ENCODE measurements at places on chromosomes 2 and 18.
A peak's percentile ranks its signal among the peaks of the same experiment; 100 is the strongest.

GRCh38 chr2:200585730-200586643 is at the start of gene AOX1:
TSS of gene AOX1 (plus strand) at chr2:200586014. CDS start at chr2:200586109, 95 bp downstream.
- peak; percentile 33 for DNase-seq

GRCh38 chr2:38494394-38494793 is 108.3 kb downstream of the HNRNPLL start:
- DNase-seq: no peak

DNA sequence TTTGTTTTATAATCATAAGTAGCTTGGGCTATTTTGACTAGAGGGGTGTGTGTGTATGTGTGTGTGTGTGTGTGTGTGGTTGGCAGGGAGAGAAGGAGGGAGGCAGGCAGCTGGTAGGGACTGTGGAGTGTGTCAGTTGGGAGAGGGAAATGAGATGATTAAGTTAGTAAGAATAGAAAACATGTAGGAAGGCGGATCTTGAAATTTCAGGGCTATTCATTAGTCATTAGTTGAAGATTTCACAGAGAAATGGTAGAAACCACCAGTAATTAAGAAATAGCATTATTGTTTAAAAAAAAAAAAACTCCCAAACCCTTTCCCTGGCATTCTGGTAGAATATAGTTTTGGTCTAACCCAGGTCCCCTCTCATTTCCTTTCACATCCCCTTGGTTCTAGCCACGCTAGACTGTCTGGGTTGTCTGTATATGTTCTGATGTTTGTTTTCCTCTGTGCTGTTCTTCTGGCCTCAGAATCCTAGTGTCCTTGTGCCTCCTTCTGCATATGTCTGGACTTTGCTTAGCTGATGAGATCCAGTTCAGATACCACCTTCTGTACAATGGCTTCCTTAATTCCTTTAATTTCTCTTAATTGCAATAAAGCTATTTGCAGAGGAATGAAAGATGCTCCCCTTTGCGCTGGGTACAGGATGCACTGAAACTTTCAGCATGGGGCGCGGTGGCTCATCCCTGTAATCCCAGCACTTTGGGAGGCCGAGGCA is 161.6 kb downstream of the NEDD4L start:
- peak; percentile 63 for DNase-seq

GRCh38 chr2:226087505-226088365 is 688.2 kb downstream of the NYAP2 start:
- no peak for DNase-seq

DNA sequence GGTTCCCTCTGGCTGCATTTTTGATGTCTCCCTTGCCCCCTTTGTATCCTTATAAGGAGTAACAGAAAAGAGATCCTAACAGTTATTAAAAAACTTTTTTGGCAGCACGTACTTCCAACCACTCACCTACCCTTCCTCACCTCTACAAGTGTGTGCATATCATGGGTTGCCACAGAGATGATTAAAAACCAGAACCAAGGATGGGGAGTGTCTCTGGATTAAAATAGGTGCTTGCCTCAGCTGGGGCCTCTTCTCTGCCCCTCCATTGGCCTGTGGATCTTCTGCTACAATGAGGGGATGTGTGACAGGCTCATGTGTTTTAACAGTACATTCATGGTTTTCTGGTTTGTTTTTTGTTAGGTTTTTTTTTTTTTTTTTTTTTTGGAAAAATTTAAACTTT is 160.8 kb downstream of the FHOD3 start:
- DNase-seq: no peak

DNA sequence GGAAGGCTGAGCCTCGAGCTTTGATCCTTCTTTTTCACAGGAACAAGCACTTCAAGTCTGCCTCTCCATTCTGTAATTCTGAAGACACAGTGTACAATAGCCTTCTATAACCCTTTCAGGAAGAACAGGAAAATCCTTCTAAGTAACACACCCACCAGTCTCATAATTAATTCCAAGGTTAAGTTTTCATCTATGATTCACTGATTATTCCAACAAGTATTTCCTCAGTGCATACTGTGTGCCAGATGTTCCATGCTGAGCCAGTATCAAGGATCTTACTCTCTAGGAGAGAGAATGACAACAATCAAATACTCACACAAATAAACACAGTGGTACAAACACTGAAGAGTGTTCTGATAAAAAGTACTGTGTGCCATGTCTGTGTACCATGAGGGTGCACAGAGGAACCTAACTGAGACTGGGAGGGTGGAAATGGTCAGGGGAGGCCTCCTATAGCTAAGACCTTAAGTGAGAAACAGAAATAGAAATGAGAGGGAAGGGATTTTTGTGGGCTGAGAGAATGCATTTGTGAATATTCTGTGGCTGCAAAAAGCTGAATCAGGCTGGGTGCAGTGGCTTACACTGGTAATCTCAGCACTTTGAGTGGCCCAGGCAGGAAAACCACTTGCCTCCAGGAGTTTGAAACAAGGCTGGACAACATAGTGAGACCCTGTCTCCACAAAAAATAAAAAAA is 7.3 kb upstream of the MTLN start:
- no peak for DNase-seq

GRCh38 chr2:76895469-76895868 is 626.7 kb downstream of the LRRTM4 start:
- DNase-seq: no peak

GRCh38 chr2:197300139-197300538 is 10.4 kb downstream of the ANKRD44 start:
- no peak for DNase-seq

GRCh38 chr2:9649261-9649660 is 18.5 kb upstream of the YWHAQ start:
- no peak for DNase-seq

DNA sequence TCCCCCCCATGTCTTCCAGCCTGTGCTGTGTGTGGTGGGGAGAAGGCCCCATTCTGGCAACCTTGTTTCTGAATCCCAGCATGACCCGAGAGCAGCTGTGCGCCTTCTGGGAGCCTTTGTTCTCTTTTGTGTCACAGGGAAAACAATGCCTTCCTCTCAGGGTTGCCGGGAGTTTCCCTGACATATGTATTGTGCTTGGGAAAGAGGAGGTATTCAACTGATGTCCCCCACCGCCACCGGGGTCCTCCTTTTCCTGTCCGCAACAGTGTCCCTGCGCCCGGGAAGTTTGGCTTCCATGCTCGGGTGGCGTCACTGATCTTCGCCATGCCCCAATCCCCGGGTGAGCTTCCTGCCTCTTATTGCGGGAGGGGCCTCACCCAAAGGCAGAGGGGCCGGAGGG is 77.5 kb upstream of the ASB18 start:
- DNase-seq: no peak

DNA sequence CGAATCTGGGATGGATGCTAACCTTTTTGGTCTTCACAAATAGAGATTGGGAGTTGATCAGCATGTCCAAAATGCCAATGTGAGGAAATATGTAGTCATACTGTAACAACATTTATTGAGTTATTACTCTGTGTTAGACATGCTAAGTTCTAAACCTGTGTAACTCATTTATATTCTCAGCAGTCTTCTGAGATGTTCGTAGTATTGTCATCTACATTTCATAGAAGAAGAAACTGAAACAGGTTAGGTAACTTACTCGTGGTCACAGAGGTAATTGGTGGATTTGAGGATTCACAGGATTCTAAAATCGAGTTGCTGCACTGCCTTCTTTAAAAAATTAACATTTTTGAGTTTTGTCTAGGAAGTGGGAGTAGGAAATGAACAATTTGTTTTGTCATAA is 162.1 kb downstream of the UBE2E3 start:
- no peak for DNase-seq

GRCh38 chr2:37472959-37473358 is 128.5 kb downstream of the QPCT start:
- DNase-seq: peak; percentile 83

DNA sequence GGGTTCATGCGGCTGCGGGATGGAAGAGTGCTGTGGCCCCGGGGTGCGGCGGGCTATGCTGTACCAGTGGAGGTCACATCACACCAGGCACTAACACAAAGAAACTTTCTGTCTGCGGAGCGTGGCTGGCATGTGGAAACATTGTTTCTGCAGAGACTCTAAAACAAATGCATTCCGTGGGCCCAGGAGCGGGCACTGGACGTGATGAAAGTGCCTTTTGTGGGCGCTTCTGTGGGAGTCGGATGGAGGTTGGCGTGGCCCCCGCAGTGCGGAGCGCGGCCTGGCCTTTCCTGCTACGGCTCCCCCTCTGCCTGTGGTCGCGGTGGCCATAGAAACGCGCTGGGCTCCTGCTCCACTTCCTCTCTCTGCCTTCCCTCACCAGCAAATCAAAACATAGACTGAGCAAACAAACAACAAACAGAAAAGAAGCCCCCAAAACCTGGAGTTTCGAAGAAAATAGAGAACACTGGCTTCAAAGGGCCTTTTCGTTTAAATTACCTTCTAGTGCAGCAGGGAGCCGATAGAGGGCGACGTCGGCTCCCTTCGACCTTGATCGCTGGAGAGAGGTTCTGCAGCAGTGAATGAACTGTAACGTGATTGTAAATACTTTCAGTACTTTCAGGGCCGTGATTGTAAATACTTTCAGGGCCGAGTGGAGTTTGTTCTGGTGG is 51.4 kb downstream of the KIF5C start:
- DNase-seq: no peak

GRCh38 chr18:13612196-13612997 is 114.0 kb downstream of the FAM210A start:
- no peak for DNase-seq

- DNase-seq: no peak
Measured at GRCh38 chr2:237074211-237074993, 11.3 kb upstream of the COPS8 start.

DNA sequence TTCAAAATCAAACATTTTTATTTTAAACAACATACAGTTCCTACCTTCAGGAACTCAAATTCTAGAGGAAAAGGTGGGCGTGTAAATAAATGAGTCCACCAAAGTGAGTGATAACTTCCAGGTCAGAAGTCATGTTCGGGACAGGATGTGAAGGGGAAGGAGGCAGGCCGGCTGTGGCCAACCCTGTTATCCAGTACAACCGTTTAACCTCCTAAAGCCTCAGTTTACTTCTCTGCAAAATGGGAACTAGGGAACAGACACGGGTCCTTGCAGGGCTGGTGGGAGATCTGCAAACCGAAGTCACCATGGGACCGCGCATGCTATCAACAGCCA is 373 bp downstream of the EIPR1 start:
- no peak for DNase-seq

DNA sequence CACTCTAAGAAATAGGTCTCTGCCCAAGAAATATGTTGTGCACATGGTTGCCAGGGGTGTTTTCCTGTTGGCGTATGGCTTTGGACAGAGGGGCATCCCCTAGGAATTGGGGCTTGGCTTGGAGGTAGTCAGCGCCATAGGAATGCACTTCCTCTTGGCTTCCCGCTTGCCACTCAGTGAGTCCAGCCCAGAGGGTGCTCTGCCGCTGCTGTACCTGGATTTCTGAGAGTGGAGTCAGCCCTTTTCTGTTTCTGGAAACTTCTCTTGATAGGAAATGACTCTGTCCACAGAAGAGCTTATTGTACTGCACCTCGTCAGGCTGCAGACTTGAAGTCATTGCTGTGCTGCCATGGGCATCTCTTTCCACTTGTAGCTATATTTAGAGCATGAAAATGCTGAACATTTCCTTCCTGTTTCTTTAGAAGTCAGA is 116.7 kb upstream of the MGAT5 start:
- no peak for DNase-seq

- DNase-seq: no peak
Measured at GRCh38 chr18:4908328-4908727, 288.7 kb downstream of the AKAIN1 start.

DNA sequence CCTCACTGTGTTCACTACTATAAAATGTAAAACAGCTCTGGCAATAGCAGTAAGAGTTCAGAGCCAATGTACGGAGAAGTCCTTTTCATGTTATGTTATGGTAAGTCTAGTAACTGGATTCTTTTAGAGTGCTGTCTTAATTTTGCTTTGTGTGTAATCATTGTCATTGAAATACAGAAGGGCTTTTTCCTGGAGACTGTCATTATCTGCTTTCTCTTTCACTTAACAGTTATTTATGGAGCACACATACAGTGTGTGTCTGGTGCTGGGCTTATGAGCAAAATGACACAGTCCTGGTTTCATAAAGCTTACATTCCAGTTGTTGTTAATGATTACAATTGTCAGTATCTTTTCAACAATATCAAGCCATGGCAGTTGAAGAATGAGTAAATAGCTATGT is 95.5 kb downstream of the CCDC102B start:
- no peak for DNase-seq

GRCh38 chr2:173185437-173185836 is 109.8 kb downstream of the MAP3K20 start:
- DNase-seq: no peak

GRCh38 chr2:33135645-33136044 is 188.9 kb downstream of the LTBP1 start:
- DNase-seq: no peak

DNA sequence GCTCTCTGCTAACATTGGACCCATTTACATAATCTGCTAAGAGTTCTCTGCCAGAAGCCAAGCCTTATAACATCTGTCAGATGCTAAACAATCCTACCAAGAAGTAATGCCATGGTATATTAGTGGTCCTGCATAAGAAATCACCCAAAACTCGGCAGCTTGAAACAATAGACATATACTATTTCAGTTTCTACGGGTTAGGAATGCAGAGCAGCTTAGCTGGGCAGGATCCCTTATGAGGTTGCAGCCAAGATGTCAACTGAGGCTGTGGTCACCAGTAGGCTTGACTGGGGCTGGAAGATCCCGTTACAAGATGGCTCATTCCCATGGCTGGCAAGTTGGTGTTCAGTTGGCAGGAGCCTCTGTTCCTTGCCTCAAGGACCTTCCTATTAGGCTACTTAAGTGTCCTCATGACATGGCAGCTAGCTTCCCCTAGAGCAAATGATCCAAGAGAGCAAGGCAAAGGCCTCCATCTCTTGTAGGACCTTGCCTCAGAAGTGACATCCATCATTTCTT is 25.1 kb upstream of the SOS1 start:
- no peak for DNase-seq

- no peak for DNase-seq
Measured at GRCh38 chr2:229454934-229455631, 184.0 kb upstream of the PID1 start.

DNA sequence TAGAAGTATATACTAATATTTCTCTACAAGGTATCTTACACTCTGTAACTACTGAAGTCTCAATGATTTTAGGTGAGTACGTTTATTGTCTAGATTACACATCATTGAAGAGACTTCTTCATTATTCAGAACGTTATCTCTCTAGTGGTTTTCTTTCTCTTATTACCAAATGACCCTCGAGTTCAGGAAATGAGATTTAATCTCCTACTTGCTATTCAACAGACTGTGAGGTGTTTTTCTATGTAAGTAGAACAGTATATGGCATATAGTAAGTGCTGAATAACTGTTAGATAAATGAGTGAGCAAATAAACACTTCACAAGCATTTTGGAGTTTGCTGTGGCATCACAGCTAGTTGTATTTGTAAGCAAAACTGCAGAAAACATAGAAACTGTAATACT is 947.2 kb upstream of the SLC39A10 start:
- DNase-seq: no peak

Data from SJSA1 (cell line).